ENCODE measurements at places on chromosomes 4 and X. TPM values are rescaled to one million over a fixed set of nuclear protein-coding genes. Genes with fewer than 3 reads are reported as not detected.

DNA sequence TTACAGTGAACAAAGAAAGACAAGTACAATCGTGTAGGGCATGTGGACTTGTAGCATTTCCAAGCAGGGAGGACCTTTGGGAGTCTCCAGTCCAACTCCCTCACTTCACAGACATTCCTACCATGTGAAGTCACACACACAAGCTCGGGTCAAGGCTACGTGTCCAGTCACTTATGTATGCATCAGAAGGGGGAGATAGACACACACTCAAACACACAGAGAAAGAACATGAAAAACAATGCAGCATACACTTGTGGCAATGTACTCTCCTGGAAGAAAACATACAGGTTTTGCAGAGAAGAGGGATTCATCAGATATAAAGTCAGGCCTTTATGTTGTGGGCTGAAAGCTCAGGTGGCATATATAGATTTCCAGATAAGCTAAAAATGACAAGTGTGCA, 136.1 kb upstream of the MID1 start:
- DNase-seq, result peak; percentile 90

GRCh38 chr4:126799416-126799815, 833.3 kb upstream of the INTU start:
- no peak for DNase-seq

Gene RBMXL3
- total RNA-seq, result not detected

GRCh38 chr4:3690551-3691152, 75.5 kb upstream of the ADRA2C start:
- DNase-seq, result no peak

- DNase-seq, result peak; percentile 51
Observed at GRCh38 chr4:67746797-67747495, 7.2 kb downstream of the GNRHR start.

- peak; percentile 7 for DNase-seq
Observed at GRCh38 chr4:14583331-14583730, 418.9 kb upstream of the CPEB2 start.

Gene SCRG1
- not detected for total RNA-seq

Gene SLC9B2
- total RNA-seq, result 11.1 TPM

GRCh38 chrX:127732709-127733108, 319.5 kb downstream of the ACTRT1 start:
- no peak for DNase-seq

GRCh38 chr4:139973015-139973414, 181.0 kb downstream of the MAML3 start:
- peak; percentile 96 for DNase-seq

- no peak for DNase-seq
Observed at GRCh38 chr4:177384856-177385397, 57.3 kb downstream of the AGA start.

Gene IL13RA2
- total RNA-seq, result 1.5 TPM

GRCh38 chr4:65696436-65696835, 26.1 kb upstream of the EPHA5 start:
- DNase-seq, result no peak

- peak; percentile 81 for DNase-seq
Observed at GRCh38 chrX:41718481-41719235, 5.3 kb upstream of the GPR82 start.

GRCh38 chr4:186643501-186644310, 80.0 kb downstream of the FAT1 start:
- peak; percentile 99 for DNase-seq

Gene GAB3
- 0.87 TPM for total RNA-seq

DNA sequence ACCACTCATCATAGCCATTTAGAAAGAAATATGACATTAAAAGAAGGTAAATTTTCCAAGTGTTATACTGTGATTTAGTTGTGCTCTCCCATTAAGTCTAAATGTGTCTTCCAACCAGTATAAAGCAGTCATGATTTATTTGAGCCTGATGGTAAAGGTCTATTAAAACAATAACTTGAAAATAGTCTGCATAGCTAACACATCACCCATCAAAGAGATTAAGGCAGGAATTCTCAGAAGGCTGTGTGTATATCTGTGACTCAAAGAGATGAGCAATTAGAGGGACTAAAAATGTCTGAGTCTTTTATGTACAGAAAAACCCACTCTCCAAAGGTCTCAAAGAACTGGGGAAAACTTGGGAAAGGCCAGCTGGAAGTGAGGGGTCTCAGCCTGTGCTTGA, 70.3 kb upstream of the IQCM start:
- peak; percentile 65 for DNase-seq
